ENCODE measurements at places on chromosomes 7 and 10.

DNA sequence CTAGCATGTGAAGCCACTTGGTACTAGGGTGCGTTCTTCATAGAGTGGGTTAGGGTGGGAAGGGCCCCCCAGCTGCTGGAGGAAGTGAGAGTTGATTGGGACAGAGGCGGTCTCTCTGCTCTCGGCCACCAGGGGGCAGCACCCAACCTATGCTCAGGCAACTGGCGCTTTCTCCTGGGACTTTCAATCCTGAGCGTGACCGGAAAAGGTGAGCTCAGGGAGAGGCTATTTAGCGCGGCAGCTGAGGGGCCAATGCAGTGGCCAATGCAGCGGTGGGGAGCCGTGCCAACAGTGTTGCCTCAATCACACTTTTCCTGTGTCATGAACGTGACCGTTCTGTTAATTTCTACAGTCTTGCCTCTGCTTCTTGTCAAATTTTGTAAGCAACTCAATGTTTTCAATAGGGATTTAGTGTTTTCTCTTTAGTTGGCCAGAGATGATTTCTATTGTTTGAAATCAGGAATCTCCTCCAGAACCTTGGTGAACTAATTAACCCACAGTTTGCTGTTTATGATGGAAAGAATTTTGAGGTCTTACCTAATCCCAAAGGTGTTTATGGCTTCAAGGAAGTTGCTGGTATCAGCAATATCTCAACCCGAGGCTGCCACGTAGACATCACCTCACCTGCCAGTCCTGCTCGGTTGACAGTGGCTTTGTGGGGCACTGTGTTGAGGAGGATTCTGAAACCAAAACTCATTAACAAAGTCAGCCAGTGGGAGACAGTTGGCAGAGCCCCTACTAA lies 67.9 kb upstream of the PDZD8 start:
- peak; percentile 6 for DNase-seq

DNA sequence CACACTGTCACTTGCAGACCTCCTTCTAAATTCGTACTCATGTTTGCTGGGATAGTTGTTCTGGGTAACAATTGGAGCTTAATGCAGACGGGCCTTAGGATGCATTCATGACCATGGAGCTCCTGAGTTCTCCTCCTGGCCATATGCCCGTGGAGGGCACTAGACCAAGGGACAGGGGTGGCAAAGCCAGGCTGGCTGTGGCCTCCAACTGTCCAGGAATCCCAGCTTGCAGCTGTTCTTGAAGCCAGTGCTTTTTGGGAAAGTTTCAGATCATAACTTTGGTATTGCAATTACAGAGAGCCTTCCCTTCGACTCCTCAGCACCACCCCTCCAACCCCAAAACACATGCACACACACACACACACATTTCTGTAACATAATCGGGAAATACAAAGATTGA lies 30.6 kb downstream of the ANTXRL start:
- no peak for DNase-seq

GRCh38 chr10:69146759-69147158 lies 22.8 kb downstream of the VPS26A start:
- no peak for DNase-seq

DNA sequence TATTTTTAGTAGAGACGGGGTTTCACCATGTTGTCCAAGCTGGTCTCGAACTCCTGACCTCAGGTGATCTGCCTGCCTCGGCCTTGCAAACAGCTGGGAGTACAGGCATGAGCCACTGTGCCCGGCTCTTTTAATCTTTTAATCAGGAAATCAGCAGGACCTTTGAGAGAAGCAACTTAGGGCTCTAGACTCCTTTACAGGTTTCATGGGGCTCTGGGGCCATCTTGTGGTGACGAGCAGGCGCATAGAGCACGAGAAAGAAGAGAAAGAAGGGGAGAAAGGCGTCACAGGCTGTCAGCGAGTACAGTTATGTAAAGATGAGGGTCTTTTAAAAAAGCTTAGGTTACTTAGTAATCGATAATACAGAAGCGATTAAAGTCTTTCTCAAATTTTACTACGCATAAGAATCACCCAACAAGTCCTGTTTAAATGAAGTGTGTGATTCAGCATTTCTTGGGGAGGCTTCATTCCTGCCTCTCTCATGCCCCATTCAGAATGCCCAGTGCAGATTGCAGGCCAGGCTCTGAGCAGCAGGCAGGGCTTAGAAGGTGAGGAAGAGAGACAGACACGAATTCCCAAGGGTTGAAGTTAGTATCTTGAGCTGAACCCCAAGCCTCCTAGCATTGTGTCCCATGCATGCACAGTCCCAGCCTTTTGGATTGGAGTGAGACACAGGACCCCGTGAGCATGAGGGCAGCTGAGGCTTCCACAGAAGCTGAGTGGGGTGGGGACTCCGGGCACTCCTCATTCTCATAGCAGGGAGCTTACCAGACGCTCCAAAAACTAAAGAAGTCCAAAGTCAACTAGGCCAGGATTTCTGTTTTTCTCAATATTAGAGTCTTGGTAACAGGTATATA lies 23.6 kb upstream of the PFKP start:
- peak; percentile 20 for DNase-seq

DNA sequence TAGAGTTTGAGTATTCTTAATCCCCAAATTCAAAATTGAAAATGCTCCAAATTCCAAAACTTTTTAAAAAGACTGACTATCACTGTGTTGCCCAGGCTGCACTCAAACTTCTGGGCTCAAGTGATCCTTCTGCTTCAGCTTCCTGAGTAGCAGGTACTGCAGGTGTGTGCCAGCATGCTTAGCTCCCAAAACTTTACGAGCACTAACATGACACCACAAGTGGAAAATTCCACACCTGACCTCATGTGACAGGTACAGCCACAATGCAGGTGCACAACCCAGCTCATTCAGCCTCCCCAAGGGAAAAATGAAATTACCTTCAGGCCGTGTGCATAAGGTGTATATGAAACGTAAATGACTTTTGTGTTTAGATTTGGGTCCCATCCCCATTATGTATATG lies 16.5 kb downstream of the CDC123 start:
- no peak for DNase-seq

- no peak for DNase-seq
Observed at GRCh38 chr7:13286916-13287315, 599.5 kb downstream of the ARL4A start.

- DNase-seq: no peak
Observed at GRCh38 chr7:24572393-24572996, 757 bp upstream of the PALS2 start.

DNA sequence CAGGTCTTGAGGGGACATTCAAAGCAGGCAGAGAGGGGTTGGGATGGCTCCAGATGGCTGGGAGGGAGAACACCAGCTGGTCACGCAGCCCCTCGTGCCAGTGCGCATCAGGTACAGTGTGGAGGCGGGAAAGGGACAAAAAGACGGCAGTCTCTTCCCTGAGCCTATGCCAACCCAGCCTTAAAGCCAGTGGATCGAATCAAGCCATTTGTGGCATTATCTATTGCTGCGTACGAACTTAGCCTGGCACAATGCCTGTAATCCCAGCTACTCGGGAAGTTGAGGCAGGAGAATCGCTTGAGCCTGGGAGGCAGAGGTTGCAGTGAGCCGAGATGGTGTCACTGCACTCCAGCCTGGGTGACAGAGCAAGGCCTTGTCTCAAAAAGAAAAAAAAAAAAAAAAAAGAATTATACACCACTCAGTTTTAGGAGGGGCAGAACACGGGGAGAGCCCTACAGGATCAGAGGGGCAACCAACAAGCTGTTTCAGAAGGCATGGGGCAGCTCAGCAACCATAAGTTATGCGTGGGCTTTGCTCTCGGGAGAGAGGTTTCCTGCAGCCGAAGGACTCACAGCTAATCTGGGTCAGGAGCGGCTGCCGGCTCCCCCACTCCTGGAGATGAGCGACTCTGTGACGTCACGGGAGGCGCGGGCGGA lies 356 bp upstream of the NDUFB2 start:
- no peak for DNase-seq

GRCh38 chr10:131747791-131748190 lies 153.0 kb upstream of the PPP2R2D start:
- no peak for DNase-seq

GRCh38 chr10:97003804-97004201 lies 171.7 kb downstream of the LCOR start:
- DNase-seq: no peak

DNA sequence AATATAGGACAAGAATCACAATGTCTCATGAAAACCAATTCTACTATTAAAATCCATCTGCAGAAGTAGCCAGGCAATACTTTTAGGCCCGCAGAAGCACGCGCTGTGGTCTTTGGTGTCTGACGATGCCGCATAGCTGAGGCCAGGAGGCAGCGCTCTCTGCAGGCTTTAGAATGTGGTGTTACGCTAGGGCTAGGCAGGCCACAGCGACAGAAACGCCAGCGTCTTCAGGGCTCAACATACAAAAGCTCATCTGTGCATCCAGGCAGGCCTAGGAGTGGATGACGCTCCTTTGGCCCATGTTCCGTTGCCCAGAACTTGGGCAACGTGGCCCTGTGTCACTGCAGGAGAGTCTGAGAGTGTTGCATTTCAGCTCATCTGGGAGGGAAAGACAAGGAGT lies 601.1 kb upstream of the FOXK1 start:
- DNase-seq: no peak

DNA sequence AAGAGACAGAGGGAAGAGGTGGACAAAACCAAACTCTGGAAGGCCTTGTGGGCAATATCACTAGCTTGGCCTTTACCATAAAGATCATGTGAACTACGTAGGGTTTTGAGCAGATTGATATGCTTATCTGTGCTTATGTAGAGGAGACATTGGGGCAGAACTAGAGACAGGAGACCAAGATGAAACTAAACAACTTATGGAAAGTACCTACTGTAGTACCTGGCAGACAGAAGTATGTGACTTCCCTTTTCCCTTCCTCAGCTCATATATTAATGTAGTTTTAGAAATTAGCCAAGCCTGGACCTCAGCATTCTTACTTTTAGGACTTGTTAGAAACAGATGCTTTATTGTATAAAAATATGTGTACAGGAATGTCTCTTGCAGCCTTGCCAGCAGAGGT lies 14.0 kb upstream of the IL6 start:
- no peak for DNase-seq

DNA sequence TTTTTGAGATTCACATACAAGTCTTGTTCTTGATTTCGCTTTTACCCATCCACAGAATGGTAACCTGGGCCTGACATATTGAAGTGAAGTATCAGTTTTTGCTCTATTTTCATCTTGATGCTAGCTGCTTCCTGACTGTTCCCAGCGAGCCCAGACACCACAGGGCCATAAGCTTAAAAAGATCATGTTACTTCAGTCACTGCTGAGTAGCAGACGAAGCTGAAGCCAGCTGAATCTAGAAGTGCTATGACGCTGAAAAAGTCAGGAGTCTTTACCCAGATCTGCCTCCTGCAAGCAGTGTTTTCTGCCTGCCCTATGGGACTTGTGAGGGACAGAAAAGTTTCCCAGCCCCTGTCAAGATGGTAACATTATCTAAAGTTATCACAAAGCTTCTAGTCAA lies 2.7 kb upstream of the PRXL2A start:
- no peak for DNase-seq

- no peak for DNase-seq
Observed at GRCh38 chr7:47503281-47503680, 78.6 kb downstream of the TNS3 start.

DNA sequence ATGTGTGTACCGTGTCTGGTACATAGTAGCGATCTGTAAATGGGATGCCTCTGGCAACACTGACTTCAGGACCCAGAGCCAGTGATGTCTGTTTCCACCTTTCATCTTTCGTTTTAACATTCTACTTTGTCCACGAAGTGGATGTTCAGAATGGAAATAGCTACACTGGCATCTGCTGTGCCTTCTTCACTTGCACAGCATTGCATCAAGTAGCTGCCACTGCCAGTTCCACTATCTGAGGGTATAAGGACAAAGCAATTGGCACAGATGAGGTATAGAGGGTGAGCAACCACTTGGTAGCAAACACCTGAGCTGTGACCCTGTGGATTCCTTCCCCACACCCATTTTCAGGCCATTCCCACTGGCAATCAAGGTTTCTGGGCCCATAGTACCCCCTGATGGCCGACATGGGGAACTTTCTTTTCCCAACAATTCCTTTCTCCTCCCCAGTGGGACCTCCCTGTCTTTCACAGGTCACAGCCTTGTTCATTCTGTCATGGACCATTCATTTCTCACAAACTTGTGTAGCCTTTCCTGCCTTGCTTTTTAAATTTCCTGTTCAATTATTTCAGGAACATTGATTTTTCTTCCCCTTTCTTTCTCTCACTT lies 4.0 kb downstream of the ITGA8 start:
- DNase-seq: no peak

DNA sequence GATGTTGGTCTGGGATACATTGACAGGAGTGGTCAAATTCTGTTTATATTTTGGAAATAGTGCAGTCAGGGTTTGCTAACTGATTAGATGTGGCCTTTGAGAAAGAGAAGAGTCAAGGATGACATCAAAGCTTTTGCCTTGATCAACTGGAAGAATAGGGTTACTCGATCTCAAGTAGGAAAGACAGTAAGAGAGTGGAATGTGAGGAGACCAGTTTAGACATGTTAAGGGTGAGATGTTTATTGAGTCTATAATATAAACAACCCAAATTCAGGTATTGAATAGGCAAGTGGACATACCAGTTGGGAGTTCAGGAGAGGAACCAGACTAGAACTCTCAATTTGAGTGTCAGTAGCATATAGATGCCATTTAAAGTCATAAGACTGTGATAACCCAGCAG lies 1.9 kb upstream of the ANKRD7 start:
- DNase-seq: no peak

- peak; percentile 1 for DNase-seq
Observed at GRCh38 chr10:95560278-95561176, 644 bp downstream of the SORBS1 start.

DNA sequence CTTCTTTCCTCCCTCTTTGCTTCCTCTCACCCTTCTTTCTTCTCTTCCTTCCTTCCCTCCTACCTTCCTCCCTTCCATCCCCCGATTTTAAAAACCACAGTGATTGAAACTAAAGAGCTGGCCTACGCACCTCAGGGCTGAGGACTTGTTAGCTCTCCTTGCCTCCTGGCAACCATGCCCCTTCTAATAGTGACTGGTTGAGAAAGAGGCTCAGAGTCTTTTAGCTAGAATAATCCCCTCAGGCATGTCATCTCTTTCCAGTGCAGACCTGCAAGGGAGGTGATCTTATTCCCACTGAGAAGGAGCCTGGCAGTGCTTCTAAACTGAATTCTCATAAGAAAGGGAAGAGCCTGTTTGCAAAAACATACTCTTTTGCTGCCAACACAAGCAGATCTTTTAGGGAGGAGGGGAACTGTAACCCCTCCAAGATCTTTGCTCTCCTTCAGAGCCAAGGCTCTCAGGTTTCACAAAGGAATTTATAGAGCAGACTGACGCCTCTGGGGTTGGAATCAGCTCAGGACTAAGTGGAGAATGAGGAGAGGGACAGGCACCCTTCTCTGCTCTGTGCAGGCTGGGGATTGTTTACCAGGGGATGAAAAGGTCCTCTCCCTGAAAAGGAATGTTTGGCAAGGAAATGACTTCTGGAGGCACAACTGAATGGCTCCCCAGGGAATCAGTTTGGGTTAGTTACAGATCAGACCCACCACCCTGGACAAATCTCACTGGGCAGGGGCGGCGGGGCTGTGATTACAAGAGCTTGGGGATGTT lies 9.4 kb upstream of the ANKRD1 start:
- DNase-seq: no peak

DNA sequence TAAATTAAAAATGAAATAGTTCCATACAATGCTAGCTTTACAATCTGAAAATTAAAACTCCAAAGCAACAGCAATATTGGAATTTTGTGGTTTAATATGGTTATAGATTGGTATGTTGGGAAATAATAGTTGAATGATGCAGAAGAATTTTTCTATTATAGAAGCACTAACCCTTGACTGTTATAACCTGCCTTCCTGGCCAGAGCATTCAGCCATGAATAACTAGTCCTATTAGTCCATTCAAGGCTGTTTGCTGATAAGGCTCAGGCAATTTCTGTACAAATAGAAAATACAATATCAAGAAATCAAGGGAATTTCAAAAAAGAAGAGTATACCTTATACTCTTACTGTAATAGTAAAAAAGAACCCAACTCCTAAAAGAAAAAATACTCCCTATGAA lies 101.6 kb upstream of the SP4 start:
- DNase-seq: no peak

Data from activated naive CD8-positive, alpha-beta T cell treated with anti-CD3 and anti-CD28 coated beads, Interleukin-2, amount 50 U/mL, for 16 hours (primary cell).